NB4 (cell line): ENCODE measurements at places on chromosomes 12 and 14.
A peak's percentile ranks its signal among the peaks of the same experiment; 100 is the strongest.

GRCh38 chr12:84661786-84662185 is 250.8 kb downstream of the SLC6A15 start:
- no peak for DNase-seq

DNA sequence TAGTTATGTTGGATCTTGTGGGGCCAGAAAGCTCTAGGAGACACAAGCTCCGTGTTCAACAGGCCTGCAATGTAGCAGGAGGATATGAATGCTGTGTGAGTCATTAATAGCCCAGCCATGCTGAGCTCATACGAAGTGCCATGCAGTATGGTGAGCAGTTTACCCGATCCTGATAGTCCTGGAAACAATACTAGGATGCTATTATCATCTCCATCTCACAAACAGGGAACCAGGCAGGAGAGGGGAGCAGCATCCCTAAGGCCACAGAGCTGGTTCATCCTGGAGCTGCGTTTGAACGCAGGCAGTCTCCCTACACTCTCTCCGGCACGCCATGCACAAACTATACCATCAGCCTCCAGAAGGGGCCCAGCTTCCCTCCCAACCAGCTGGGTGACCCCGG is 20.5 kb downstream of the TTC7B start:
- DNase-seq: peak; percentile 59

- peak; percentile 67 for DNase-seq
These were observed 4.4 kb downstream of the VDR start for GRCh38 chr12:47900131-47901062.

- DNase-seq: no peak
These were observed 16.3 kb upstream of the EPYC start for GRCh38 chr12:91021076-91021475.

DNA sequence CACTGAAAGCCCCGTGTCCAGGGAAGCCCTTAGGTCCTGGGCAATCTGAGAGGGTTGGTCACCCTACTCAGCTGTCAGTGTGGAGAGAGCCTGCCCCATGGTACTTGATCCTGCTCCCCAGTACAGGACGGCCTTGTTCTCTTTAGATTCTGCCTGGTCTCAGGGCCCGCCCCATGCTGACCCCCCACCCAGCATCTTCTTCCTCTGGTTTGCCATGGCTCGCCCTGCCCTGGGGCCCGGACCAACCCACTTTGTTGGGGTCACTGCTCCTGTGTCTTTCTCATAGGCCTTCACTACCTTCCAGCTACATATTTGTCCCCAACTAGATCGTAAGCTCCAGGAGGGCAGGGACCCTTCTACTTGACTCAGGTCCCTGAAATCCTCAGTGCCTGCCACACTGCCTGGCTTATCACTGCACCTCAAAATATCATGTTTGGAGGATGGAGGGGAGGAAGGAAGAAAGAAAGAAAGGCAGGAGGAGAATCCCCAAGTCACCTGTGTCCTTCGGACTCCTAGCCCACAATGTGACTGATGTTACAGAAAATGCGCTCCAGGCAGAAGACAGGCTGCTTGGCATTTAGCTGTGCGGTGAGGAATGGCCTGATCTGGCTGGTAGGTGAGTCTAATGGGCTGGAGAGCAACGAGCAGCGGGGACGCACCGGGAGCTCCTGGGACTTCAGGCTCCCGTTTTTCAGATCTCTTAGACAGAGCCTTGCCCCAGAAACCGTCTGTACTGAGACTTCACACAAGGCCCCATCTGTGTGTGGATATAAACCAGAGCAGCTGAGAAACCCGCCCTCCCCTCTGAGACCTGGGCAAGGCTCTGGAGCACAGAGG is 66.1 kb downstream of the C14orf132 start:
- no peak for DNase-seq

DNA sequence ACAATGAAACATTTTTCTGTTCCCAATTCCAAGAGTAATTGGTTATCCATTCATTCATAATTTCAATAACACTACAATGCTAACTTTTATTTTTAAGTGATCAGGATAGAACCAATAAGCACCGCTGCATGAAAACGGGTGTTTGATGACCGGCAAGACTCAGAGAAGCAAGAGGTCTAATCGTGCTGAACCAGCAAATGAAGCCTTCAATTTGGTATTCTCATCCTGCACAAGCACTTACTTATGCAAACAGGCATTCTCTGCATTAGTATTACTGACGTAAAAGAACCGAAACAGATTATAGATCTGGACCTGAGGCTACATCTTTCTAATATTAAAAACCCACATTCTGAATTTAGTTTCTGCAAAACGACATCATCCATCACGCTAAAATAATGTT is 67.7 kb downstream of the RBM19 start:
- no peak for DNase-seq

DNA sequence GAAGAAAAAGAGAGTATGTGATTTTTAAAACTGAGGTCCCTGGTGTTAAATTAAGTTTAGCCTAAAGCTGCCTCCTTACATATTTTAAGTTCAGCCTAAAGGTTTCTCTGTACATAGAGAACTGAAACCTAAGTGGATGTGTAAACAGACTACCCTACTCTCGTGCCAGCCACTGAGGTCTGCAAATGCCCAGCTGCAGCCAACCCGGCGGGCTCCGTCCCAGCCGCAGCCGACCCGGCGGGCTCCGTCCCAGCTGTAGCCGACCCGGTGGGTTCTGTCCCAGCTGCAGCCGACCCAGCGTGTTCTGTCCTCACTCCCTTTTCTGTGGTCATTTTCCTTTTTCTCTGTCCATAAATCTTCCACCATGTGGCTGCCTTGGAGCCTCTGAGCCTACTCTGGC is 97.2 kb upstream of the SFSWAP start:
- DNase-seq: no peak

DNA sequence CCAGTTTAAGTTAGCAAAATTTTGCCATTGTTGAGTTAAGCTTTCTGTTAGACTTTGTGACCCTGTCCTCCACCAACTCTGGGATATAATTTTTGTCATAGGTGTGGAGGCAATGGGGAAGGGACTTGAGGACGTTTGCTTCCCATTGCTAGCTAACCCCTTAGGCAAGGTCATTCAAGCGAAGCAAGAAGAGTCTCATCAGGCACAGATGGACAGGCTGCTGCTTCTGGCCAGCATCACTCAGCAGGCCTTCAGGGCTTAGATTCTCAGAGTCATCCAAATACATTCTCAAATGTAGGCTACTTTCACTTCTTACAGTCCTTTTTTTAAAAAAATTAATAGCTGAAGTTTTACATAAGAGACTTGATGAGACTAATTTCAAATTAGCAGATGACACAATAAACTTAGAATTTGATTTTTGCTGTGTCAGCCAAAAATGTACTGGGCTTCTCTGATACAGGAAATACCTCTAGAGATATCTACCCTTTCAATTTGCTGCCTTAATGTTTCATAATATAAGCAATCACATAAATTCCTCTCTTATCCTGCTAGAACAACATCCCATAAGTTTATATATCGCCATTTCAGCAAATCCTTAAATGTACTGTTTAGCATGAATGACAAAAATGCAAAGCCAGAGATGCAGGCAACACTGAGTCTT is 875.2 kb downstream of the FLRT2 start:
- DNase-seq: no peak

GRCh38 chr14:92600318-92601053 is 86.9 kb downstream of the RIN3 start:
- peak; percentile 73 for DNase-seq

GRCh38 chr12:58645946-58646345 is 274.4 kb downstream of the LRIG3 start:
- DNase-seq: no peak

DNA sequence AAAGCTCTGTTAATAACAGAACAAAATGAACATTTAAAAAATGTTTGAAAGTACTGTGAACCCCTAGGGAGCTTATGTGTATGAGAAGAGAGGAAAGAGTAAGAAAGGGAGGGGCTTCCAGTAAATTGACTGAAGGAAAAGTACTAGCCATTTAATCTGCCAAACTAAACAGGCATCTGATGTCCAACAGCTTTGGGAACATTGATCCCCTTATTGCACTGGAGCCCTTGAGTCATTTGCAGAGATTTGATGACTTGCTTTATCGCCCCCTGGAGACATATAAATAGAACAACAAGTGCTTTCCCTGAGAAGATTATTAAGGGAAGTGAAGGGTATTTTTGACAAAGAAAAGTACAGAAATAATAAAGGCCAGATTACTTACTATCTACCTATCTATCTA is 319.3 kb upstream of the NOVA1 start:
- peak; percentile 4 for DNase-seq

- DNase-seq: no peak
These were observed 63.3 kb downstream of the TBX5 start for GRCh38 chr12:114342656-114343055.

GRCh38 chr14:34548472-34548981 is 9.0 kb upstream of the EAPP start:
- DNase-seq: no peak

DNA sequence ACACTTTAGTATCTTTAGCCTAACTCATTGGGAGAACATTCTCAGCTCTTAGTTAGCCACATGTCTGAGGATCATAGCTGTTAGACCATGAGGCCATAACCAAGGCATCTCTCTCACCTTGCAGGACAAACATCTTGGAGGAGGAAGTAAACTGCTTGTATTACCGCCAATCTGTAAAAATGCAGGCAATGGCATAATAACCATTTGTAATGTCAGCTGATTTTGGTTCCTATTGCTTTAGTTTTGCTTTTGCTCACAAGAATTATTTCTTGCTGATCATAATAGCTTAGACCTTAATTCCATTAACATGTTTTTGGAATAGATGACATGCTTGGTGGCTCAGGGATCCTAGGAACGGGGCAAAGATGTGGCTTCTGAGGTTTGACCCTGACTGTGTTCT is 16.4 kb upstream of the GSG1 start:
- no peak for DNase-seq

DNA sequence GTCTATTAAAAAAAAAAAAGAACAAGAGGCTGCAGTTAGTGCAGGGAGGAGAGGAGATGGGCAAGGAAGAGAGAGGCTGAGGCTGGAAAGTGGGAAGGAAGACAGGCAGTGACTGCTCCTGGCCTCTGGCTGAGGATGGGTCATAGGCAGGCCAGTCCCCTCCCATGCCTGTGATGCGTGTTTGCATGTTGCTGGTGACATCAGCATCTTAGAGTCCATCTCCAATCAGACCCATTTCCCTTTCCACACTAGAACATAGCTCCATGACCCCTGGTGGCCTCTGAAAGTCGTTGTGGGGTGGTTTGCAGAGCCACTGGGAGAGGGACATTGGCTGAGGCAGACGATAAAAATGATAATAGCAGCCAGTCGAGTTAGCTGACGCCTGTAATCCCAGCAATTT is 132.9 kb downstream of the PTPN11 start:
- no peak for DNase-seq

- peak; percentile 90 for DNase-seq
These were observed 947 bp downstream of the AEBP2 start for GRCh38 chr12:19440019-19440858.

DNA sequence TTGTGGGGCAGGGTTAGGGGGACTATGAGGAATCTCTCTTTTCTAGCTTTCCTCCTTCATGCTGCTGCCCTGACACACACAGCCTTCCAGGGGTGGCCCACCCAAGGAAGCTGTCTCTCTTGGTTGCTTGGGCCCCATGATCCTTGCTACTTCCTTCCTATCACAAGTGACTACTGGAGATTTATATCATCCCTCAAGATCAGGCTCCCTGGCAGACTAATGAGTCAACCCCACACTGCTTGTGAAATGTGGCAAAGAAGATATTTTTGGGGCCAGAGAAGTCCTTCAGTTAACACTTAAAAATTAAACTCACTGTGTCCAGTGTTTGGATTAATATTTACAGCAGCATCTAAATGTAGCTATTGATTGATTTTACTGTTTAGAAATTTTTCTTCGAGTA is 1.5 kb downstream of the OR4E1 start:
- DNase-seq: no peak

GRCh38 chr12:67819902-67820301 is 169.3 kb upstream of the IFNG-AS1 start:
- DNase-seq: no peak

GRCh38 chr12:89346741-89347324 is 5.5 kb downstream of the DUSP6 start:
- DNase-seq: peak; percentile 90

- no peak for DNase-seq
These were observed 50.2 kb downstream of the SLC8B1 start for GRCh38 chr12:113284751-113285150.

- no peak for DNase-seq
These were observed 167.5 kb upstream of the NOVA1 start for GRCh38 chr14:26765301-26765700.

DNA sequence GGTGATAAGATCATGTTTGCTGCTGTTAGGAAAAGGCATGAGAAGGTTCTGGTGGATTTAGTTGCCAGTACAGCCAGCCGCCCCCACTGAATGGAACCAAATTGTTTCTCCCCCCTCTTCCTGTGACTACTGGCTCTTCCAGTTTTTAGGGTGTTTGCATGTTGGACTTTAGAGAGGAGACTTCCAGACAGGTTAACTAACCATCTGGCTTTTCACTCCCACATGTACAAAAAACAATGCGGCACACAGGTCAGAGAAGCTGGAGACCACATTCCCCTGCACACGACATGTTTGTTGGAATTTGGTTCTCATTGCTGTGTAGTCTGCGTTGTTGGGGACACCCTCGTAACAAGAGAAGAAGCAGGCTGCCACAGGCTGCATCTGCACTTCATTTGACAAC is 103.9 kb upstream of the TMEM132C start:
- DNase-seq: no peak
